ENCODE measurements at places on chromosomes 7 and 10.
A peak's percentile ranks its signal among the peaks of the same experiment; 100 is the strongest.

- DNase-seq = no peak
Observed at GRCh38 chr10:125158275-125158600, 2.1 kb downstream of the CTBP2 start.

DNA sequence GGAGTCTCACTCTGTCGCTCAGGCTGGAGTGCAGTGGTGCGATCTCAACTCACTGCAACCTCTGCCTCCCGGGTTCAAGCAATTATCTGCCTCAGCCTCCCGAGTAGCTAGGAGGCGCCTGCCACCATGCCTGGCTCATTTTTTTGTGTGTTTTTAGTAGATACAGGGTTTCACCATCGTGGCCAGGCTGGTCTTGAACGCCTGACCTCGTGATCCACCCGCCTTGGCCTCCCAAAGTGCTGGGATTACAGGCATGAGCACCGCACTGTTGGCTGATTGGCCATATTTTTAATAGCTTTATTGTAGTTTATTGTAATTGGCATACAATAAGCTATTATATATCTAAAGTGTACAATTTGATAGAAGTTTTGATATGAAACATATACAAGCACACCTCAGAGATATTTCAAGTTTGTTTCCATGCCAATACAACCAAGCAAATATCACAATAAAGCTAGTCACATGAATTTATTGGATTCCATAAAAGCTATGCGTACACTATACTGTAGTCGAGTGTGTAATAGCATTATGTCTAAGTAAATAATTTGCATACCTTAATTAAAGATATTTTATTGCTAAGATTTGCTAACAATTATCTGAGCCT lies 5.6 kb downstream of the PLEKHS1 start:
- no peak for DNase-seq

DNA sequence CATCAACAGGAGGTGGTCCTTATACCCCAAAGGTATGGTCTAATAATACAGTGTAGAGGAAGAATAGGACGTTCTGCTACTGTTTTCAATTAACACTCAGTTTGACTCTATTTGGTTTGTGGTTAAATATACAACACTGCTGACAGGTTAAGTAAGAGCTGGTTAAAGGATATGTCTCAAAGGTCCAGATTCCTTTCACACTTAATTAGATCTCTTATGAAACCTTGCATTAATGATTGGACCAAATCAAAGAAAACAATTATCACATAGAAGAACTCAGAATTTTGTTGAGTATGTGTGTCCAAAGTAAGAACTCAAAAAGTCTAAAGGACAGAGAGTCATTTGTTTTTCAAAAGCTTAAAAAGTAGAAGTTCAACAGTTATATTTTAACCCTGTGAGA lies 18.0 kb downstream of the MRLN start:
- no peak for DNase-seq

GRCh38 chr10:84237199-84238051 lies 3.9 kb downstream of the LRIT1 start:
- peak; percentile 11 for DNase-seq

- no peak for DNase-seq
Observed at GRCh38 chr10:47330804-47331203, 8.6 kb downstream of the GDF2 start.

GRCh38 chr10:103783681-103784080 lies 71.7 kb downstream of the SH3PXD2A start:
- no peak for DNase-seq

- DNase-seq = peak; percentile 65
Observed at GRCh38 chr10:66180581-66181318, 745.1 kb upstream of the LRRTM3 start.

DNA sequence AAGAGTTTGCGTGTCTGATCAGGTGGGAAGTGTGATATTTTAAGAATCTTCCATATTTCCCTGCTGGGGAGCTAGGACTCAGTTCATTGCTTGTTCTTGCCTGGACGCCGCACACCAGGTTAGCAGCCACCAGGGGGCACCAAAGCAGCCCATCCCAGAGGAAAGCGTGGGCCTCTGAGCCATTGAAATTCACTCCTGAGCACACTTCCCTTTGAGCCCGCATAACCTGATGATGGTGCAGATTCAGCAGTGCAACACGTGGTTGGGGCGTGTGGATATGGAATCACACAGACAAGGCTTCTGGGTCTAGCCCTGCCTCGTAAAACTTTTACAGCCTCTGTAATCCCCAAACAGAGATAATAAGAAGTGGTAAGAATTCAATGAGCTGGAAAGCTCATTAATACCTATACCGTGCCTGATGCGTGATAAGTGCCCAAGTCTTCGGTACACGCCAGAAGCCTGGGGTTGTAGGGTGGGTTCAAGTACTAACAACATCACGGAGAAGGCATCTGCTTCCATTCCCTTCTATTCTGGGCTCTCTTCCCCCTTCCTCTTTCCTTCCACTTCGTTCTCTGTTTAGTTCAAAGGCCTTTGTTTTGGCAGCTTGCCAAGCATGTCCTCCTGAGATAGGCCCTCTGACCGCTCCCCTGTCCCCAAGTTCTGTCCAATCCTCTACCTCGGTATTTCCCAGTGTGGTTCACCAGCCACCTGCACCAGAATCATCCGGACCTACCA lies 130.1 kb upstream of the KMT2E start:
- DNase-seq = peak; percentile 84

DNA sequence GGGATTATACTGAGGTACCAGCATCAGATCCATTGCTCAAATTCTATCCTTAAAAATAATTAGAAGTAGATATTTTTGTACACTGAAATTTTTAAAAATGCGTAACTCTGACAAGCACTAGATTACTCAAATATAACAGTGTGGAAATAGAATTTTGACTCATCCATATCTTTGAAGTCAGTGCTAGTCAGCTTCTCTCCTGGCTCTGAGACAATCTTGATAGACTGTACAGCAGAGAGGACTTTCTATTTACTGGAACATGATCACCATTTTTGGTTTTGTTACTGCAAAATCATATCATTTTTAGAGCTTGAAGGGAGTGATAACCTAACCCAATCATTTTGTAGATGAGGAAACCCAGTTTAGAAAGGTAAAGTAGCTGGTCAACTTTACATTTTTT lies 195.0 kb downstream of the MTERF1 start:
- no peak for DNase-seq

DNA sequence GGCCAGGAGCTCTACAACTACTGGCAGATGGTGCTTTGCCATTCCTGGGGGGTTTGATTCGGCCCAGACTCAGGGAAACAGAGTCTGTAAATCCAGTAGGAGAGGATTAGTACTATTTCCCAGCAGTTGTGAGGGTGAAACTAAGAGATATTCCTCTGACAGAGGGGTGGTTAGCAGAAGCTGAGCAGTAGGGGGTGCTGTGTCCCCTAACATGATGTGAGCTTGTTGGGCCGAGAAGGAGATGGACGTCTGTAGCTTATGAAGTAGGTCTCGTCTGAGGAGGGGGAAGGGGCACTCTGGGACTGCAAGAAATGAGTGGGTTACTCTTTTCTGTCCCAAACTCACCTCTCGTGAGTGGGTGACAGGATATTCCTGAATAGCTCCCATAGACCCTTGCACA lies 179.2 kb upstream of the MBL2 start:
- peak; percentile 13 for DNase-seq

DNA sequence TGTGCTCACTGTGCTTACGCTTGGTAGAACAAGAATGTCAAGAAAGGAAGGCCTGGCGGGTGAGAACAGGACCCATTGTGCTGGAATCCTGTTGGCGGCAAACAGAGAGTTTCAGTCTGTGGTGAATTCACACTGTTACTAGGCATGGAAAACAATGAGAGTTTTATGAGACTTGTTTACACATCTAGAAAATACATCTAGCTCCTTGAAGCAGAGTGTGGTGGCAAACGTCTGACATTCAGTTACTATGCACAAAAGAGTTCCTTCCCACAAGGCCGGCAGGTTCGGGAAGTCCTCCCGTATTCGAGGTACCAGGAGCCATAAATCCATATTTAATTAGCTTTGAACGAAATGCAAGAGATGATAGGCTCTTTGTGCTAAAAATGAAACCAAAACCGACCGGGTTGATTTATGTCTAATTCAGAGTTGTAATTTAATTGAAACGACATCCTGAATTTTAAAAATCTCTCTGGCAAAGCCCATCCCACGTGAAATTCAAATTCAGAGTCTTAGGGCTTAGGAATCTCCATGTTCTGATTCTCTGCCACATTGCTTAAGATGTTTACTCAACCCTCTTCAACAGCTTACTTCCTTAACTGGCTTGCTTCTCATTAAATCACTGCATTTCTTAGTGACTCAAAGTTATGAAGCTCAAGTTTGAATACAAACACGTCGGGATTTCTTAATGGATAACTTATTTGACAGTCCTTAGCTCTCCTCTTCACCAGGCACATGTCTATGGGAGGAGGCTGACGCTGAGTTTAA lies 299.9 kb upstream of the PITRM1 start:
- peak; percentile 22 for DNase-seq

DNA sequence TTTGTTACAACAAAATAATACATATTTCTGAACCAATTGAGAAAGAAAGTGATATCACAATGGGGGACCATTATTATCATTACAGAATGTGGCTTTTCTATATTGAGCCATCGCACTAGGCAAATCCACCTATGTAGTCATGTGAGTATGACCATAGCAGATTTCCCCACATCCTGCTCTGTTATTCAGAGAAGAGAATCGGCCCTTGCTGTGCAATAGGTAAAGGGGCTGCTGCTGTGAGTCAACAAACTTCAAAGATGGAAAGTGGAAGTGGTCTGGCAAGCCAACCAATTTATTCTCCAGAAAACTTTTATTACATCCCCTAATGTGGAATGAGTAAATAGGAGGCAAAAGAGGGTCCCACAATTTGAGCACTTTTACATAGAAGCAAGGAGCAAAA lies 573.4 kb downstream of the ETV1 start:
- DNase-seq = no peak

DNA sequence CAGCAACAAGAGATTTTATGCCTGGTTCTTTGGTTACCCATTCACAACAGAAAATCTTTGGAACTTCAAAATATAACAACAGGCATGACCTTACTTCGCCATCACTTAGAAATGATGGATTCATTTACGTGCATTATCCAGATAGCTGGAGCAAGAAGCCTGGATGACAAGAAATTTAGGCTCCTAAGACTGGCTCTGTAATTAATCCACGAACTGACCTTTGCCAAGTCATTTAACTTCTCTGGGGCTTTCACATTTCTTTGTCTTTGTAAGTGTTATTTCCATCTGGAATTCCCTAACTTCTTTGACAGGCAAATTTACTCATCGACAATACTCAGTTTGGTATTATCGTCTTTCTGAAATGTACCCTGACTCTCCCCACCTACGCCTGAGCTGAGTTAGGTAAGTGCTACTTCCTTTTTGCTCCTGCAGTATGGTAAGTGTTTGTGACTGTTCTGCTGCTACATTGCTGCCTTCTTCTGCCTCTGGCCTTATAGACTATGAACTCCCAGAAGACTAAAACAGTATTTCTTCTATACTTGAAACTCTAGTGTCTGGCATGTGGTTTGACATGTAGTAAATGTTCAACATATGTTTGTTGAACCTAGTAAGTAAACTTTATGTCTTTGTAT lies 5.5 kb upstream of the MDFIC start:
- peak; percentile 63 for DNase-seq

DNA sequence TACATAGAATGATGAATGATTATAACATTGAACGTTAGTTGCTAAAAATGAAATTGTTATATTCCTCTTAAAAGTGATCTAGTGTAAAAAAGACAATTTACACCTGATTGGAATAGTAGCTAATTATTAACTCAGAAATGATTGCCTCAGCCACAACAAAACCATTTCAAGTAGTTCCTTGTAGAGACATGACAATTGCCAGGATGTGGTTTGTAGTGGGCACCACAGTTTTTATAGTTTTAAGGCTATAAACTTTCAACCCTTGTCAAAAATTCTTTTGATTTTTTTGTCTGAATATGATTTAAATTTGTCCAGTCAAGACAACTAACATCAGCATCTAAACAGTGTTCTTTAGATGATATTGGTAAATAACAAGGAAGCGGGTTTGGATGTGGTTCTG lies 145.2 kb downstream of the SUGCT start:
- no peak for DNase-seq

DNA sequence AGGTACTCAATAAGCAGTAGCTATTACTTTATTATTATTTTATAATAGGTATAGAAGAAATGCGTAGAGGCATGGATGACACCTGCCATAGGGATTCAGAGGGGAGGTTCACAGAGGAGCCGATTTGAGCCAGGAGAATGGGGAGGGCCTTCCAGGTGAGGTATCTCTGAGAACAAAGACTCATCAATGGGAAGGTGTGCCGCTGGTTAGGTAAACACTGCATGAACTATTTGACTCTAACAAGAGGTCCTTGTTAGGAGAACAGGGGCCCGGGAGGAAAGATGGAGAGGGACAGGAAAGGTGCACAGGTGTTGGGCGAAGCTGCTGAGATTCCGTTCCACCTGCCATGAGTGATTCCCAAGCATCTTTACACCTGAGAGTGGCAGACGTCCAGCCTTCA lies 41.8 kb upstream of the TMEM273 start:
- no peak for DNase-seq

GRCh38 chr7:140593672-140593982 lies 47.0 kb downstream of the DENND2A start:
- no peak for DNase-seq

GRCh38 chr7:110418659-110419280 lies 672.2 kb upstream of the LRRN3 start:
- no peak for DNase-seq

GRCh38 chr7:16067711-16068110 lies 353.6 kb downstream of the CRPPA start:
- no peak for DNase-seq

GRCh38 chr7:1641661-1642260 lies 28.3 kb upstream of the ELFN1 start:
- DNase-seq = no peak

GRCh38 chr7:78490524-78490923 lies 692.0 kb downstream of the PHTF2 start:
- no peak for DNase-seq

- DNase-seq = no peak
Observed at GRCh38 chr10:80158126-80158525, 25.6 kb downstream of the PLAC9 start.

DNA sequence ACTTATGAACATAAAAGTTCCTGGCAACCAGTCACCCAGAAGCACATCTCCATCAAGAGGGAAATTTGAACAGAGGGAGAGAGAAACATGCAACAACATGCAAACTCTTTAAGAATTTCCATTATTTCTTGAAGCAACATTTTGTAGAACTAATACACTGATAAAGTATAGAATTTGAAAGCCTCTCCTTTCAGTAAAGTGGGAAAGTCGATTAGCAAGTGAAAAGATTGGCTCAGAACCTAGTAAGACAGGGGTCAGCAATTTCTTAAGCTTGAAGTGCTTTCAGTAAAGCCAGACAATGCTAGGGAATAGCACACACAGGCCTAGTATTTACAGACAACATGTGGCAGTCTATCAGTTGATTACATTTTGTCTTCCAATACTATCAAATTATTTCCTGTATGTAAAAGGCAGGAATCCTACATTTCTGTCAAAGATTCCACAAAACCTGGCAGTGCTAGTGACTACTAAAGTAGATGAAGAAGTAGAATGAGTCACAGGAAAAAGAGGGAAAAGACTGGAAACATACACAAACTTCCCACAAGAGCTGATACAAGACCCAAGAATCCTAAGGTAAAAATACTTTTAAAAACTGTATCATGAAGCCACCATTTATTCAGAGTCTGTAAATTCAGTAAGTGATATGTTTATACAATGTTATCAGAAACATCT lies 25.2 kb downstream of the DNAJC1 start:
- DNase-seq = no peak

Data from activated CD4-positive, alpha-beta T cell treated with anti-CD3 and anti-CD28 coated beads, Interleukin-2, Interleukin-6, amounts not matched to agents 100 ng/mL and 50 ng/mL, durations not matched to agents 16 hours and 8 hours (primary cell).